Tibial artery (tissue), 4 donors: ENCODE measurements at places on chromosomes 7 and 10.
A peak's percentile ranks its signal among the peaks of the same experiment; 100 is the strongest.

GRCh38 chr10:73083221-73083620 is 13.4 kb downstream of the P4HA1 start:
- H3K27me3 ChIP-seq, result no peaks in the 10 kb centered on the region
- H3K27ac ChIP-seq, result peak overlapping the region; percentile 47
- H3K36me3 ChIP-seq, result no peaks in the 10 kb centered on the region
- H3K4me3 ChIP-seq, result peak overlapping the region; percentile 3
- DNase-seq, result no peak
- peaks cover 7% of the 10 kb centered on the region for H3K4me1 ChIP-seq

GRCh38 chr7:151631570-151631952 is 111.9 kb upstream of the RHEB start:
- peaks cover 59% of the 10 kb centered on the region for H3K4me1 ChIP-seq
- DNase-seq, result no peak
- peak overlapping the region; percentile 78 for H3K4me3 ChIP-seq
- H3K36me3 ChIP-seq, result peaks cover 7% of the 10 kb centered on the region
- peak overlapping the region; percentile 94 for H3K27ac ChIP-seq

DNA sequence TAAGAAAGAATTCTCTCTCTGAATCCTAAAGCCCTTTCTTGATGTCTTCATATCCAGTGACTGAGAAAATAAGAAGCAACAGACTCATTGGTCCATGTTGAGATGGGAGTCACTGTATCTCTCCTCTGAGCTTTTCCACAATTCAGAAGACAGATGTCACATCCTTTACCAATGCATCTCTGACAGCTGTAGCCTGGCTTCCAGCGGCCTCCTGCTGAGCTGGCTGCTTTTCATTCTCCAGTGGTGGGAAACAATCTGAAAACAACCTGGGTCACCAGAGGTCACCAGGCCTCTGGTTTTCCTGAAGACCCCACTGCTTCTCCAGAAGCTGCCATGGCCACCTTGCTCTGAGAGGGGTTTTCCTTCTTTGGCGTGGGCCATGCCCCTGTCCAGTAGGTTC is 18.3 kb upstream of the RPA3 start:
- H3K4me3 ChIP-seq, result no peak overlapping the region
- H3K27ac ChIP-seq, result no peak overlapping the region
- no peak for DNase-seq
- no peaks in the 10 kb centered on the region for H3K27me3 ChIP-seq
- peaks cover 45% of the 10 kb centered on the region for H3K4me1 ChIP-seq

DNA sequence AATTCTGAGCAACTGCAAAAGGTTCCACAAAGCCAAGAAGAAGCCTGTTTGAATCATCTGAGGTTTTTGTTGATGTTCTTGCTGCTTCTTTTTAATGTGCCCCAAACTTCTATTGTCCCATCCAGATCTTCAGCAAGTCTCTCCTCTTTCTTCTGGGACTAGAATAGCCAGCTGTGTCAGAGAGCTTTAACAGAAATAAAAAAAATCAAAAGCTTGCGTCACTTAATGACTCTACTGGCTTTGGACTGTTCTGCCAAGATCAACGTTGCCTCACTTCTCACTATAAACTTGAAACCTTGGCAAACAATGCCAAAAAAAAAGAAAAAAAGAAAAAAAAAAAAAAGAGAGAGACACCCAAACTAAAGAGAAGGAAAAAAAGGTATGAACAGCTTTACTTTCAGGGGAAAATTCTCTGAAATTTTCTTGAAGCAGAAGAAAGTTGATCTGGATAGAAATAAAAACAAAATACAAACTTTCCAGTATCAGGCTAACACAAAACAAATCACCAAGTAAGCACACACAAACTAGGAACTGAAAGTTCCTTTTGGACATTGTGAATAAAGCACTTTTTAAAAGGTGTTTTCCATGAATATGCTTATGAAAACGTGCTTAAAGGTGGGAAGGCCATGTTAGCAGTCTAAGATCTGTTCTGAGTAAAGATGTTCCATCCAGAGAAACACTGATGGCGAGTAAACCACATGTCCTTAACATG is 14.8 kb downstream of the USP54 start:
- peak overlapping the region; percentile 87 for H3K27ac ChIP-seq
- DNase-seq, result peak; percentile 64
- peaks cover 60% of the 10 kb centered on the region for H3K4me1 ChIP-seq
- peak overlapping the region; percentile 44 for H3K4me3 ChIP-seq
- H3K27me3 ChIP-seq, result no peaks in the 10 kb centered on the region

DNA sequence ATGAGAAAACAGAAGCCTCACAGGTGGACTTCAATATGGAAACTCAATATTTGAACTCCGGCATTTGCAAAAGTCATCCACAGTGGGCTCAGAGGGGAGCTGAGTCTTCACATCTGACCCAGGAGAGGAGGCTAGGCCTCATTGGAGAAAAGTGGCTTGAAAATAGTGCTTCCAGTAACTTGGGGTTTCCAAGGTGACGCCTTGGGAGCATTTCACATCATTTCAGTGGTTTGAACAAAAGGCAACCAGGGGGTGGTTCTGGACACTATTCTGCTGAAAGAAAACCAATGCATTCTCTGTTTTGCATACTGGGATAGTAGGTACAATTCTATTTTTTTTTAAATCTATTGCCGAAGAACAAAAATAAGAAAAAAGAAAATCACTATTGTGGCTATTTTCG is 599.2 kb upstream of the POM121L12 start:
- no peak overlapping the region for H3K27ac ChIP-seq
- no peaks in the 10 kb centered on the region for H3K36me3 ChIP-seq
- DNase-seq, result no peak
- no peaks in the 10 kb centered on the region for H3K4me1 ChIP-seq

- H3K27ac ChIP-seq, result no peak overlapping the region
- DNase-seq, result no peak
- H3K27me3 ChIP-seq, result no peaks in the 10 kb centered on the region
- H3K4me1 ChIP-seq, result peaks cover 17% of the 10 kb centered on the region
- H3K36me3 ChIP-seq, result no peaks in the 10 kb centered on the region
- H3K4me3 ChIP-seq, result no peak overlapping the region
Observed at GRCh38 chr10:61983255-61983654, 81.8 kb downstream of the ARID5B start.

- H3K27me3 ChIP-seq, result no peaks in the 10 kb centered on the region
- no peak for DNase-seq
- no peaks in the 10 kb centered on the region for H3K4me1 ChIP-seq
Observed at GRCh38 chr7:33452805-33453502, 323.6 kb downstream of the BBS9 start.

- peaks cover 32% of the 10 kb centered on the region for H3K4me1 ChIP-seq
- peaks cover 58% of the 10 kb centered on the region for H3K27me3 ChIP-seq
- peak; percentile 46 for DNase-seq
- no peak overlapping the region for H3K4me3 ChIP-seq
- H3K27ac ChIP-seq, result no peak overlapping the region
Observed at GRCh38 chr10:43226441-43226840, 40.4 kb downstream of the RASGEF1A start.

DNA sequence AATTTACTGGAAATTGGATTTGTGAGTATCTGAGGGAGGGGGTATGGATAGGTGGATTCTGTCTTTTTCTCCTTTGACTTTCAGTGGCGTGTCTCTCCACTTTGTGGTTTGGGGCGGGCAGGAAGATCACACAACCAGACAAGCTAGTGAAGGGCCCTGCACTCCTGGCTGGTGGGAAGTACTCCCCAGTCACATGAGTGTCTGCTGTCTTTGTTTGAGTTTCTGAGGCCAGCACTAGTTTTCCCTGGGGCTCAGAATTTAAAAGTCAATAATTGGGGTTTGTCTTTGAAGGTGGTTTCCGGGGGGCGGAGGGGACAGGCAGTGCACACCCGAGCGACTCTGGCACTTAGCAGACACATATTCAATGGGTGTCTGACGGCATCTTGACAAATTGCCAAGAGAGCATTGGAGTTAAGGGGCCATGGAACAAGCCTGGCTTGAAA is 120.1 kb downstream of the WDFY4 start:
- H3K27ac ChIP-seq, result peak overlapping the region; percentile 25
- no peaks in the 10 kb centered on the region for H3K4me1 ChIP-seq

DNA sequence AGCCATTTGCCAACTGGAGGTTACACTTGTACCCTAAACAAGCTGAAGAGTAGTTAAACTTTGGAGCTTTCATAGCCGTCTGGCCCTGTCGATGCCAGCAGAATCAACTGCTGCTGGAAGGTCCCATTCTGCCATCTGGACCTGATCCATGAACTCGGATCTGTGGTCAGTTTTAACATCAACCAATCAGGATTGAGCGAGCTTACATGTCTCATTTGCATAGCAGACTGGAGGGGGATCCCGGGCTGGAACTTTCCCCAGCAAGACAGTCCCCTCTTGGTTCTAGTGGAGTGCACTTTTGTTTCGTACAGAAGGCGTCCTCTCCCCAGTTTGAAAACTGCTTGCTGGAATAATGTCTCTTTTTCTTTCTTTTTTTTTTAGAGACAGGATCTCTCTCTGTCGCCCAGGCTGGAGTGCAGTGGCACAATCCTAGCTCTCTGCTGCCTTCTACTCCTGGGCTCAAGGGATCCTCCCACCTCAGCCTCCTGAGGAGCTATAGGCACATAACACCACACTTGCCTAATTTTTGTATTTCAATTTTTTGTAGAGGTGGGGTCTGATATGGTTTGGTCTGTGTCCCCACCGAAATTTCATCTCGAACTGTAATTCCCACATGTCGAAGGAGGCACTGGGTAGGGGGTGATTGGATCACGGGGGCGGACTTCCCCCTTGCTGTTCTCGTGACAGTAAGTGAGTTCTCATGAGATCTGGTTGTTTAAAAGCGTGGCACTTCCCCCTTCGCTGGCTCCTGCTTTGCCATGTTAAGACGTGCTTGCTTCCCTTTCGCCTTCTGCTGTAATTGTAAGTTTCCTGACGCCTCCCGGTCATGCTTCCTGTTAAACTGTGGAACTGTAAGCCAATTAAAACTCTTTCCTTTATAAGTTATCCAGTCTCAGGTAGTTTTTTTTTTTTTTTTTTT is 42.8 kb upstream of the SEPHS1 start:
- H3K36me3 ChIP-seq, result no peaks in the 10 kb centered on the region
- DNase-seq, result no peak
- no peak overlapping the region for H3K27ac ChIP-seq

- H3K27ac ChIP-seq, result no peak overlapping the region
- H3K36me3 ChIP-seq, result no peaks in the 10 kb centered on the region
- no peak for DNase-seq
- H3K4me3 ChIP-seq, result no peak overlapping the region
- no peaks in the 10 kb centered on the region for H3K4me1 ChIP-seq
Observed at GRCh38 chr7:27587429-27587828, 75.3 kb downstream of the HIBADH start.

GRCh38 chr10:31278279-31278941 is 40.6 kb upstream of the ZEB1 start:
- H3K4me1 ChIP-seq, result no peaks in the 10 kb centered on the region
- H3K36me3 ChIP-seq, result no peaks in the 10 kb centered on the region
- no peak overlapping the region for H3K4me3 ChIP-seq
- H3K27ac ChIP-seq, result no peak overlapping the region
- no peak for DNase-seq
- H3K27me3 ChIP-seq, result no peaks in the 10 kb centered on the region

DNA sequence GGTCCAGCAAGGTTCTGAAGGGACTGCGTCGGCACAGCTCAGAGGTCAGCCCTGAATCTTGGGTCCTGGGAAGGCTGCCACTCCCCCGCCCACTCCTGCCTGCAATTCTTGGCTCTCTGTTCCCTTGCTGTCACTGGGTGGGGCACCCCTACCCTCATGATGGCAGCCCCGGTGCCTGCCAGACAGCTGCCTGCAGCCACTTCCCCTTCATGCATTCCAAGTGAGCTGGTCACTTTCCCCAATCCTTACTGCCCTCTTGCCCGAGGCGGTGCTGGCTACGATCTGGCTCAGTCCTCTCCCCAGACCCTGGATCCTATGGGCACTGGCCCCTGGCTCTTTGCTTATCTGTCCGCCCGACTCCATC is 14.2 kb downstream of the MYL10 start:
- no peaks in the 10 kb centered on the region for H3K36me3 ChIP-seq
- H3K4me1 ChIP-seq, result peaks cover 35% of the 10 kb centered on the region
- peak overlapping the region; percentile 73 for H3K27ac ChIP-seq
- peak; percentile 49 for DNase-seq
- no peak overlapping the region for H3K4me3 ChIP-seq

DNA sequence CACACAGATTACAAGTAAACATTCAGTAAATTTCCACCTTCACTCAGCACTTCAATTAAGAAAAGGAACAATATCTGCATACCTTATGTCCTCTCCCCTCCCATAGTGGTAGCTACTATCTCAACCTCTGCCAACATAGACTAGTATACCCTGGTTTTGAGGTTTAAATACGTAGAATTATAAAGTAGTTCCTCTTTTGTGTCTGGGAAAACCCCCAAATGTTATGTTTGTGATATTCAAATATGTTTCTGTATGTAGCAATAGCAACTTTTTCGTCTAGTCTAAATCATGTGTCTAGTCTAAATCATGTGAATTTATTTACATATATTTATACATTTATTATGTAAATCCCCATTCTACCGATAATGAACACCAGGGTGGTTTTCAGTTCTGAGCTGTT is 13.2 kb upstream of the CAMK2B start:
- no peaks in the 10 kb centered on the region for H3K36me3 ChIP-seq
- no peak for DNase-seq
- no peaks in the 10 kb centered on the region for H3K4me1 ChIP-seq

DNA sequence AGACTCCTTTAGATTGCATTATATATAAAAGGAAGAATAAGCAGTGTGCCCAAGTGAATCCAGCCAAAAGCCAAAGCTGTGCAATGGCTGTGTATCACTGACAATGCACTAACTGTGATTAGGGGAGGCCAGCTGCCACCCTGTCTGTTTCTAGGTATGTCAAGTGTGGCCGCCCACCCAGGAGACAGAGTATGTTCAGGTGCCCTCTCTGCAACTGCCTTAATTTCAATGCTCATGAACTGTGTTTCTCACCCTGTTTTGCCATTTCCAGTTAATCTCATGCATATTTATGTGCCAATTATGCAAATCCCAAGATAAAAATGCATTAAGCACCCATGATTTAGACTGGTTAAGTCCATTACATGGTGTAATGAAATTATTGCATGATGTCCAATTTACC is 159.4 kb downstream of the FRMD4A start:
- no peak for DNase-seq
- H3K27ac ChIP-seq, result no peak overlapping the region
- no peak overlapping the region for H3K4me3 ChIP-seq

GRCh38 chr10:71555087-71555723 is 158.5 kb downstream of the CDH23 start:
- no peak for DNase-seq
- H3K27ac ChIP-seq, result no peak overlapping the region
- H3K36me3 ChIP-seq, result no peaks in the 10 kb centered on the region
- peaks cover 29% of the 10 kb centered on the region for H3K27me3 ChIP-seq
